HCEC 1CT (cell line): ENCODE measurements at places on chromosomes 13 and 19.

- no peak for DNase-seq
Measured at GRCh38 chr19:1171755-1172352, 2.2 kb downstream of the SBNO2 start.

DNA sequence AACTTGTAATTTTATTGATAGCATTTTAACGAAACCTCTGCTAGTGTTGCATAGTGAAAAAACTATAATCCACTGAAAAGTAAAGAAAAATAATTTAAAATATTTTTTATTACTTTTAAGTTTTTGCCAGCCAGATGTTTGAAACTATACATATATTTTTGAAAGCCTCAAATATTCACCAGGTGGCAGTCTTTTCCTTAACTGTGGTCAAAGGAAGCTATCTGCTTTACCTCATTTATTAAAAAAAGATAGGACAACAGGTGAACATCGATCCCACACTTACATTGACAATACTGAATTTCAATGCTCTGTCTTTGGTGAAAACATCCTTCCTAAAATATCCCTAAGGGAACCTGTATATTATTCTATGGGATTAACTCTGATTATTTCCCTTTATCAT, 100.5 kb downstream of the TRPC4 start:
- DNase-seq, result peak; percentile 13

DNA sequence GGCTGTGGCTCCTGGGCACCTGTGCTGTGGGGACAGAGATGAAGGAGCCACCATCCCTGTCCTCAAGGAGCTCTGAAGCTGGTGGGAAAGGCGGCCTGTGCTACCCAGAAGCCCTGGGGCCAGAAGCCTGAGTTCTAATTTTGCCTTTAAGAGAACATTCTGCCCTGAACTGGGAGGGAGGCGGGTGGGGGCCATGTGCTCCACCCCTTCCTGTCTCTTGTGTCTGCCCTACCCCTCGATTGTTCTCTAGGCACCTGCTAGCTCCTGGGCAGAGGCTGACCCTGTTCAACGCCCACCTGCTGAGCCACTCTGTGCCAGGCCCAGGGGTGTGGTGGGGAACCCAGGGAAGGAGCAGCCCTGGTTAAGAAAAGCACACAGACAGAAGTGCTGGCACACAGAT, 5.9 kb downstream of the TRAPPC6A start:
- DNase-seq, result no peak

DNA sequence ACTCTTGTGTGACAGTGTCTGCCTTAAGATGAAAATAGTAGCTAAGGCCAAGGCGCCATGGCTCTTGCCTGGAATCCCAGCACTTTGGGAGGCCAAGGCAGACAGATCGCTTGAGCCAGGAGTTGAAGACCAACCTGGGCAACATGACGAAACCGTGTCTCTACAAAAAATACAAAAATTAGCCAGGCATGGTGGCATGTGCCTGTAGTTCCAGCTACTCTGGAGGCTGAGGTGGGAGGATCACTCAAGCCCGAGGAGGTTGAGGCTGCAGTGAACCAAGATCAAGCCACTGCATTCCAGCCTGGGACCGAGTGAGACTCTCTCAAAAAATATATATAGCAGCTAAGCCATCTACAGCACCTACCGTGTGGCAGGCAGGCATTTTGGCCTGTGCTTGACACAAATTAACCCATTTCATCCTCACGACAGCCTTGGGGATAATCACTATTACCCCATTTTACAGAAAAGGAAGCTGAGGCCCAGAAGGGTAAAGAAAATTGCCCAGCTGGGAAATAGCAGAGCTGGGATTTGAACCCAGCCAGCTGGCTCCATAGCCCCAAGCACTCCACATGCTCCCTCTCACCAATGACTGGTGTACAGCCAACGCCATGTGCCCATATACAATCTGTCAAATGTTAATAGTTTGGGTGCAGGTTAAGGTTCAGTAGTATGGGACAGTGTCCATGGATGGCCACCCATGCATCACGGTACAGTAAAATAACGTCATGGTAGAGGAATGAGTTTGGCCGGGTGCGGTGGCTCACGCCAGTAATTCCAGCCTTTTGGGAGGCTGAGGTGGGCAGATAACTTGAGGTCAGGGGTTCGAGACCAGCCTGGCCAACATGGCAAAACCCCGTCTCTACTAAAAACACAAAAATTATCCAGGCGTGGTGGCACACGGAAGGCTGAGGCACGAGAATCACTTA, 3.1 kb downstream of the SLC1A5 start:
- peak; percentile 37 for DNase-seq

DNA sequence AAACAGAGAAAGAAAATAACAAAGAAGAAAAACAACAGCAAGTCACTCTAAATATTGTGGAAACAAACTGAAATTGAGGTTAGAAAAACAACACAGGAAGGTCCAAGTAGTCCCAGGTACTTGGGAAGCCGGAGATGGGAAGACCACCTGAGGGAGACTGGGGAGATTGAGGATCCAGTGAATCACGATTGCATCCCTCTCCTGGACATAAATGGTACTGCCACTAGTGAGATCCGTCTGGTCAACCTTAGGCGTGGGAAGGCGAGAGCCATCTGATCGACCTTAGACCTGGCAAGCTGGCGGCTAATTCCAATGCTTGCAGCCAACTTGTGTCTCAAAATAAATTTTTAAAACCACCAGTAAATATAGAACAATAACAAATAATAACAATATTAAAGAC, 81.9 kb downstream of the ZNF726 start:
- DNase-seq, result no peak

DNA sequence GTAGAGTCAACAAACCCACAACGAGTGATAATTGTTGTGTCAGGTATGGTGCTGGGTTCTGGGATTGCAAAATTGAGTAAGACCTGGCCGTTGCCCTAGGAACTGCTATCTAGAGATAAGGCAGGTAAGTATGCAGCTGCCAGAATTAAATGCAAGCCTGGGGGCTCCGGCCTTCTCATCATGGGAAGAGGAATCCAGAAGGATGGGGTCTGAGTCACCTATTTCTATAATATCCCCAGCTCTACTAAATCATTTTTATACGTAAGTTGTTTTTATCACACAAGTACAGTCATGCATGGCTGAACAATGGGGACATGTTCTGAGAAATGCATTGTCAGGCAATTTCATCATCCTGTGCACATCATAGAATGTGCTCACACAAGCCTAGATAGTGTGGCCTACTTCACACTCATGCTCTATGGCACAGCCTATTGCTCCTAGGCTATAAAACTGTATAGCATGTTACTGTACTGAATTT, 203.0 kb downstream of the KLF5 start:
- no peak for DNase-seq

DNA sequence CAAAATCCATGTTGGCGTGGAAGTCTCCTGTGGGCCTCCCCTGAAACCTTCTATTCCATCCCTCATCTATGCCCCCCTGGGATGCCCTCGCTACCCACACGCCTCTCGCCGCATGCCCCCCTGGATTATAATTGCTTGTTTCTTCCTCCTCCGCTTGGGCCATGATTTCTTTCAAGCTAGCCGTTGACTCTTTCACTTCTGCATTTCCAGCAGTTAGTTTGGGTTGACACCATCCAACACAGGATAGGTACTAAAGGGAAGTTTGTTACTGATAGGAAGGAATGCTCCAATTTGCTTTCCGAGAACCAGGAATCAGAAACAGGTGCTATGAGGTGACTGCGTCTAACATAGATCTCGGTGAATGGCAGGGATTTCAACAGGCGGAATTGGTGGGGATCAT, 7.7 kb upstream of the SLC25A15 start:
- DNase-seq, result no peak

DNA sequence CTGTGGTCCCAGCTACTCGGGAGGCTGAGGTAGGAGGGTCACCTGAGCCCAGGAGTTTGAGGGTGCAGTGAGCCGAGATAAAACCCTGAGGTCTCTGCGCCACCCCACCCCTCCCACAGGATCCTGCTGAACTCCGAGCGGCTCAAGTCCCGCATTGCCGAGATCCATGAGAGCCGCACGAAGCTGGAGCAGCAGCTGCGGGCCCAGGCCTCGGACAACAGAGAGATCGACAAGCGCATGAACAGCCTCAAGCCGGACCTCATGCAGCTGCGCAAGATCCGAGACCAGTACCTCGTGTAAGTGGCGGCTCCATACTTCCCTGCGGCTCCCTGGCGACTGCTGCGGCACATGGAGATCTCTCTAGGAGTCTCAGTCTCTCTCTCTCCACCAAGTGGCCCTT, 6.6 kb upstream of the IFI30 start:
- no peak for DNase-seq

GRCh38 chr13:23628765-23629565, 58.8 kb downstream of the TNFRSF19 start:
- no peak for DNase-seq

GRCh38 chr19:45160870-45161737, at the start of gene NKPD1:
Gene NKPD1 (minus strand): TSS chr19:45160982. CDS start chr19:45160150, 832 bp downstream.
- DNase-seq, result no peak

- DNase-seq, result no peak
Measured at GRCh38 chr19:35279374-35279773, 3.0 kb upstream of the HAMP start.

DNA sequence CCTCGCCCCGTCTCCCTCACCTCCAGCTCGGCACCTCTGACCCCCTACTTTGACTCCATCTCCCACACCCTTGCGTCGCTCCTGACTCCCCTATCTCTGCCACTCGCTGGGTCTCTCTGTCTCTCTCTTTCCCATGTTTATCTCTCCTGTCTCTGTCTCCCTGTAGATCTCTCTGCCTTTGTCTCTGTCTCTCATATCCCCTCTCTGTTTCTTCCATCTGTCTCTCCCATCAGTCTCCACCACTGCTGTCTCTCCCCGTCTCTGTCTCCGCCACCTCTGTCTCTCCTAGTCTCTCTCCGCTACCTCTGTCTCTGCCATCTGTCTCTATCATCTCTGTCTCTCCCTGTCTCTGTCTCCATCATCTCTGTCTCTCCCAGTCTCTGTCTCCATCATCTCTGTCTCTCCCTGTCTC, 12.4 kb upstream of the BBC3 start:
- no peak for DNase-seq

DNA sequence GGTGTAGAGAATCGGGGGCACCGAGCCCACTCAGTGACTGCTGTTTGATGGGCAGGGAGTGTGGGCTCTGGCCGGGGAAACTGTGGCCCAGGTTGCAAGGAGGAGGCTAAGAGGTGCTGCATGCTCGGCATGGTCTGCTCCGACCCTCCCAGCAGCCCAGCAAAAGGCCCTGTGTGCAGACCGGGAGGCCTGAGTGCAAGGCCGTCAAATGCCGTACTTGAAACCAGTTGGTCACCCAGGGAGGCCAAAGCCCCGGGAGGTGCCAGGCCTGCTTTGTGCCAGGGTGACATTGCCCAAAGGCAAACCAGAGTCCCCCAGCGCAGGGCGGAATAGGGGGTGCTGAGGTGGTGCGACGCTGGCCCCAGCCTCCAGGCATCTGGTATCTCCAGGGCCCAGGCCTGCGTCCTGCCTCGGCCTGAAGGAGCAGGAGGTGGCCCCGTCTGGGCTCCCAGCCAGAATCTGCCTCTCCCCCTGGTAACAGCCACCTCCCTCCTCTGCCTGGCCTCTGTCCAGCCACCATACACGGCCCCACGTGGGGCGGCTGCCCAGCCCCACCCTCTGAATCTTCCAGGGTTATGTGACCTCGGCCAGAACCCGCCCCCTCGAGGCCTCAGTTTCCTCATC, 4.0 kb downstream of the PIK3R2 start:
- DNase-seq, result peak; percentile 40

GRCh38 chr19:49976496-49976895, 15.5 kb upstream of the SIGLEC11 start:
- no peak for DNase-seq
